HS-5 (cell line): ENCODE measurements at places on chromosomes 1 and 21.

- DNase-seq = no peak
Observed at GRCh38 chr1:29849991-29850757, 613.9 kb downstream of the PTPRU start.

DNA sequence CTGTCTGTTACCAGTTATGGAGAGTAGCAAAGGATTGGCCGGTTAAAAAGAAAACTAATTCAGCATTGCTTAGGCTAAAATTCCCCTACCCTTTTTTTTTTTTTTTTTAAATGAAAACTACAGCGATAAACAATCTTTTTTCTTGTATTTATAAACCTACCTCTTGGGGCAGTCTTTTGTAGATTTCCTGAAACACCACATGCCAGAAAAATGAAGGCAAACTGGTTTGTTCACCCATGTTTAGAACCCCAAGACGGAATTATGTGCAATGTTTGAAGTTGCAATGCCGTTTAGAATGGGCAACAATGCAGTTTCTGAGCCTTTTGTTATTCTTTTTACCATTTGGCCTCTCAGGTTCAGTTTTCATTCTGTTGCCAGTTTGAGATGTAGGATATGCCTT lies 59.1 kb downstream of the PRDM2 start:
- no peak for DNase-seq

GRCh38 chr21:33058957-33059356 lies 11.0 kb upstream of the OLIG1 start:
- no peak for DNase-seq

GRCh38 chr1:184465489-184466146 lies 78.8 kb downstream of the C1orf21 start:
- DNase-seq = no peak

GRCh38 chr1:8197493-8198282 lies 120.2 kb upstream of the SLC45A1 start:
- DNase-seq = peak; percentile 81

DNA sequence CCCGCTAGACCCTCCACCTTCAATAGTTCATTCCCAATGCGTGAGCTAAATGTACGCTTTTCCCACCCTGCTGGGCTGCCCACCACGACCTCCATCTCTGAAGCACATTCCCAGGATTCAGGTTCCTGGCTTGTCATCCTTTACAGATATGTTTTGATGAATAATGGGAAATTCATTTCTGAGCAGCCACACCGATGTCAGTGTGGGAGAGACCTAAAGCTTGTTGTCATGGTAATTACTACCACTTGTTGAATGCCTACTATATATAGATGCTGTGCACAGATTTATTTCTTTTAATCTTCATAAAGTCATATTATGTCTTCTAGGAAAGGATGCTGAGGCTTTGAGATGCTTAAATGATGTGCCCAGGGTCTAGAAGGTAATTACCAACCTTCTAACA lies 8.0 kb downstream of the RCSD1 start:
- no peak for DNase-seq

GRCh38 chr1:50705041-50705440 lies 255.0 kb downstream of the FAF1 start:
- DNase-seq = no peak

DNA sequence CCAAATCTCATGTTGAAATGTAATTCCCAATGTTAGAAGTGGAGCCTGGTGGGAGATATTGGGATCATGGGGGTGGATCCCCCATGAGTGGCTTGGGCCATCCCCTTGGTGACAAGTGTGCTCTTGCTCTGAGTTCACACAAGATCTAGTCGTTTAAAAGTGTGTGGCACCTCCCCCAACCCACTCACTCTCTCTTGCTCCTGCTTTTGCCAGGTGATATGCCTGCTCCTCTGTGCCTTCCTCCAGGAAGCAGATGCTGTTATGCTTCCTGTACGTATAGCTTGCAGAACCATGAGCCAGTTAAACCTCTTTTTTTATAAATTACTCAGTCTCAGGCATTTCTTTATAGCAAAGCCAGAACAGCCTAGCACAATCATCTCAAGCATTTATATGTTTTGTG lies 23.0 kb upstream of the HSPA13 start:
- DNase-seq = no peak

- DNase-seq = no peak
Observed at GRCh38 chr1:91555074-91555730, 54.6 kb downstream of the CDC7 start.

DNA sequence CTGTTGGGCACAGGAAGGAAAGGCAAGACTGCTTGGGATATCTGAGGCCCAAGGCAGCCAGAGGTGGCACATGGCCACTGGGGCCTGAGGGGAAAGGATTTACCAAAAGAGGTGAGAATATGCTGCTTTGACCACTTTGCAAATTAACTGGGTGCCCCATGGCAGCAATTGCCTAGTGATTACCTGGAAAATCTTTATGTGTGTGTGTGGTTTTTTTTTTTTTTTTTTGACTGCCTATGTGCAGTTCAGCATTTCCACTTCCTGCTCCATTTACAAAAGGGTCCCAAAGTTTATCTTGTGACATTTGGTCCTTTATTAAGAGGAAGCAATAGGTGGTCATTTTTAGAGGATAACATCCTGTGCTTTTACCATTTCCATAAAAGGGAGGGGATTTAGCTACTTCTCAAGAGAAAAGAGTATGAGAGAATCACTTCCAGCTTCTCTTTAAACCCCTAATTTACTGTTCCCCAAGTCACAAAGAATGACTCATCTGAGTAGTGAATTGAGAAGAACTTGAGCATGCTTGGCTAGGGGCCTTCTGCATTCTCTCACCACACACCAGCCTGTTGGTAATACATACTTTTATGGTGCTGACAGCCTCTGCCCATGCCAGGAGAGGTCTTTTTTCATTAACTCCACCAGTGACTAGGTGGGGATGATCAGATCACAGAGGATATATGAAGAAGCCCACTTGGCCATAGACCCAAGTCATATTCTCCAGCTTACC lies 52.1 kb downstream of the SYDE2 start:
- no peak for DNase-seq

- no peak for DNase-seq
Observed at GRCh38 chr1:211625040-211625439, 46.1 kb upstream of the SLC30A1 start.

DNA sequence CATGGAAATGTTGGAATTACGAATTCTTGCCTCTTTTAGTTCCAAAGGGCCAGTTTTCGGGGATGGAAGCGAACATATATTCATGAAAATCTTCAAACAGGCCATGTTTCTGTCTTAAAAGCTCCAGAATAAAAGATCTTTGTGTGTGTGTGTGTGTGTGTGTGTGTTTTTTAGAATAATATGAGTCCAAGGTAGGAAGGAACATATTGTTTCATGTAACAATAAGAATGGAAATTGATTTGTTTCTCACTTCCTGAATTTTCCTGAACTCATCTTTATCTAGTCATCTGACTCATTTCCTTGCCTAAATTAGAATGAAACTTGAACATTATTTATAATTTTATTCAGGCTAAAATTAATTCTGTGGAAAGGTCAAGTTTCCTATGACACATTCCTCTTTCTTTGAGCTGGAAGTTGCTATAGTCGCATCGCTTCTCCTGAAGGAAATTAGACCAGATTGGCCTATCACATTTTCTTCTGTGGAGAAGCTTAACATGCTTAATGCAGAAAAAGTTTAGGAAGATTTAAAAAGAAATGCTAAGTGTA lies 805.1 kb upstream of the ADAMTS5 start:
- no peak for DNase-seq

- no peak for DNase-seq
Observed at GRCh38 chr1:201268604-201269151, 14.6 kb upstream of the PKP1 start.

DNA sequence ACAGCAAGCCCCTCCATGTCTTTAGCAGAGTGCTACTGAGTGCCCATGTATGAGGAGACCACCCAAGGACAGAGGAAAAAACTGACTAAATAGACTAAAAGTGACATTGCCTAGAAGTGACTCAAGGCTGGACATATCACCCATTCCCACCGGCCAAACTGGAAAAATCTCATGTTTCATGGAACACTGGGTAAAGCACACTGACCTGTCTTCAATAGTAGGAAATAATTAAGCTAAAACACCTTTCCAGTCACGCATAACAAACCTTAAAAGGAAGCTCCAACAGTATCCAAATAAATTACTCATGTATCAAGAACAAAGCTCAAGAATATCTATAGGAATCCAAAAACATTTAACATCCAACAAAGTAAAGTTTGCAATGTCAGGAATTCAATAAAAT lies 120.4 kb downstream of the SNX7 start:
- no peak for DNase-seq

GRCh38 chr1:151058692-151059091 lies 730 bp downstream of the CDC42SE1 start:
- DNase-seq = no peak

DNA sequence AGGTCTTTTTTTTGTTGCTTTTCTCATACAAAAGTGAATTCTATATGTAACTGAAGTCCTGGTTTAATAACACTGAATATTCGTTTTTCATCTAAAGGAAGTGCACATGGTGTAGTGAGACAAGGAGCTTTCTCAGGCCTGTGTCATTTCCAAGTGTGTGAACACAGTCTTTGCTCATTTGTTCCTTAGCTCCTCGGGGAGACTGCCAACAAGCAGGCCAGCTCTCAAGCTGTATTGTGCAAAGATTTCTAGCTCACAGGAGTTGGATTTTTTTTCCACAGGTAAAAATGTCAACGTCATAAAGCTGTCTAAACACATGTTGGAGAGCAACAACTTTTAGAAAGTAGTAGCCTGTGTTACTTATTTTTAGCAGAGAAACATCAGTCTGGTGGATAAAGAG lies 87.8 kb upstream of the S1PR1 start:
- DNase-seq = no peak

GRCh38 chr1:58848818-58849411 lies 65.1 kb upstream of the JUN start:
- peak; percentile 98 for DNase-seq

GRCh38 chr21:44005593-44005992 lies 6.5 kb upstream of the TRAPPC10 start:
- no peak for DNase-seq

DNA sequence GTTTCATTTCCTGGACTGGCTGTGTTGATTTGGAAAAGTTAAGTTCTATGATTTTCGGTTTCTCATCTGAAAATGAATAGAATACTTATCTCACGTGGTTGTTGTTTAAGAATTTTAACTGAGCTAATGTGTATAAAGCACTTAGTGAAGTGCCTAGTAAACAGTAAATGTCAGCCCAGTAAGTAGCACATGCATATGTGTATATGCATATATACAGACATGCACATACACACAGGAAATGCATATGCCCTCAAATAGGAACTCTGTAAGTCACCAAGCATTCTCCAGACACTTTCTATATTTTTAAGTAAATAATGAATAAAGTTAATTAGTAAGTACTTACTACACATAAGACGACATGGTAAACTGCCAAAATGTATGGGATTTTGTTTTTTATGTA lies 128.6 kb downstream of the CLEC20A start:
- DNase-seq = no peak
